ENCODE measurements at places on chromosomes 16 and 17.

- DNase-seq = no peak
Observed at GRCh38 chr16:13168091-13168572, 266.7 kb downstream of the SHISA9 start.

GRCh38 chr16:22031483-22032083 is 23.7 kb downstream of the MOSMO start:
- DNase-seq = no peak

DNA sequence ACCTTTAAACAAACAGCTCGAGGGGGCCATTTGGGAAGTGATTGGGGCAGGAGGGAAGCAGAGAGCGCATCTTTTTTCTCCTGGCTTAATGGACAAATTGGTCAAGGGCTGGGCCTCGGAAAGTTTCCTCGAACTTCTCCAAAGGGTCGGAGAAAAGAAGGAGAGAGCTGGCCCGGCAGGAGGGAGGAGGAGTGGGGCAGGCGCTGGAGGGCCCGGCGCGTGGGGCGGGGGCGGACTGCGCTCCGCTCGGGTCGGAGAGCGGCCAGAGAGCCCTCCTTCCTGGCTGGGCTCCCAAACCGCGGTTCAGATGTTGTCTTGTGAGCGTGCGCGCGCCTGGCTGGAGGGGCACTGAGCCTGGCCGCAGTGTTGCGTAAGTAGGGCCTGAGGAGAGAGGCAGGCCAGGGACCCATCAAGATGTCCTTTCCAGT is 1.2 kb downstream of the MMP2 start:
- DNase-seq = peak; percentile 97

DNA sequence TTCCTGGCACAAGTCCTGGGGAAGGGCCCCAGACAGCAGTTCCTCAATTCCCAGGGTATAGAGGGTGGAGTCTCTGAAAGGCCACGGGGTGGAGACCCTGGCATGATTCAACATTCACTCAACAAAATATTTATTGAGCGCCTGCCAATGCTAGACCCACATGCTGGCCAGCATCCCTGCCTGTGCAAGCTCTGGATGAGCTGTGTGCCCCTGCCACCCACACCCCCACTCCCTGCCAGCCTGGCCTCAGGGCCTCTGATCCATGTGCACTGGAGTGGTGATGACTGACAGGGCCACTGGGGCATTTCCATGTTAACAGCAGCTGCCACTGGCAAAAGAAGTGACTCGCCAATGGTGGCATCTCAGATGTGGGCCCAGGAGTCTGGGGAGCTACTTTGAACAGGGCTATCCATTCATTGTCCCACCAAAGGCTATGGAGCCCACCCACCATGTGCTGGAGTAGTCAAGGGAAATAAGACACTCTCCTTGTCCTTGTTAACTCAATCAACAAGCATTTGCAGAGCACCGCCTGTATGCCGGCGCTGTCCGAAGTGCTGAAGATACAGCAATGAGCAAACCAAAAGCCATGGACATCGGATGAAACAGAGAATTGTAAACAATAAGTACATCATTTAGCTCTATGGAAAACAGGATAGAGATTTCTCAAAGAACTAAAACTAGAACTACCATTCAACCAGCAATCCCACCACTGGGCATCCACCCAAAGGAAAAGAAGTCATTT is 3.0 kb upstream of the PRSS22 start:
- DNase-seq = no peak

GRCh38 chr16:11354733-11355574 is 9.7 kb downstream of the RMI2 start:
- peak; percentile 93 for DNase-seq

GRCh38 chr17:29698019-29698777 is 75.5 kb upstream of the CORO6 start:
- no peak for DNase-seq

- DNase-seq = no peak
Observed at GRCh38 chr17:75517297-75517865, 1.1 kb downstream of the TSEN54 start.

- DNase-seq = no peak
Observed at GRCh38 chr16:57403965-57404817, at the start of gene CCL17. CCL17 (plus strand) TSS chr16:57404767; CDS start chr16:57413933, 9,166 bp downstream.

- no peak for DNase-seq
Observed at GRCh38 chr17:1551741-1552140, 10.9 kb downstream of the PITPNA start.

DNA sequence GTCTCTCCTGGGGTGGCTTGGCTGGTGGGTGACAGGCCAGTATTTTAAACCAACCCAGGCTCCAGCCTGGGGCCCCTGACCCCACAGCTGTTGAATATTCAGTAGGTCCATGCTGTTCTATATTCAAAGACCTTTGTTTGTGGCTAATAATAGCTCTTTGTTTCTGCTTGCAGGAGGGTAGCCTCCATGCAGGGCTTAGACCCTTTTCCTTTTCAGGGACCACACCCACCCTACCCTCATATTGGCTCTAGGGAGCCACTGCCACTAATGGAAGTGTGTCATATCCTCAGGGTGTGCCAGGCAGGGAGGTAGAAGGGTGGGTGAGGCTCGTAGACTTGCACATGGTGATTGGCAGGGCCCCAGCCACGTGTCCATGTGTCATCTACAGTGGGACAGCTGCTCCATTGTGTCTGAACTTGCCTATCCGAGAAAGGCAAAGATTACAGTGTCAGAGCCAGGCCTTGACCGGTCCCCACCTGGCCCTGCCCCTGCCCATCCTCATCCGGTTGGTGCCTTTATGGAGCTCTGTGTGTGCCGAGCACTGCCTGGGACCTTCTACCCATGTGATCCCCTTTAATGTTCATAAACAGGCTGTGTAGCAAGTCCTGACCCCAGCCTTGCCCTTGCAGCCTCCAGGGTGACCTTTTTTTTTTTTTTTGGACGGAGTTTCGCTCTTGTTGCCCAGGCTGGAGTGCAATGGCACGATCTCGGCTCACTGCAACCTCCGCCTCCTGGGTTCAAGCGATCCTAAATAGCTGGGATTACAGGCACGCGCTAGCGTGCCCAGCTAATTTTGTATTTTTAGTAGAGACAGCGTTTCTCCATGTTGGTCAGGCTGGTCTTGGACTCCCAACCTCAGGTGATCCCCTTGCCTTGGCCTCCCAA is 22.1 kb downstream of the TMC7 start:
- DNase-seq = no peak

- DNase-seq = no peak
Observed at GRCh38 chr16:77955127-77955526, 67.2 kb upstream of the CLEC3A start.

DNA sequence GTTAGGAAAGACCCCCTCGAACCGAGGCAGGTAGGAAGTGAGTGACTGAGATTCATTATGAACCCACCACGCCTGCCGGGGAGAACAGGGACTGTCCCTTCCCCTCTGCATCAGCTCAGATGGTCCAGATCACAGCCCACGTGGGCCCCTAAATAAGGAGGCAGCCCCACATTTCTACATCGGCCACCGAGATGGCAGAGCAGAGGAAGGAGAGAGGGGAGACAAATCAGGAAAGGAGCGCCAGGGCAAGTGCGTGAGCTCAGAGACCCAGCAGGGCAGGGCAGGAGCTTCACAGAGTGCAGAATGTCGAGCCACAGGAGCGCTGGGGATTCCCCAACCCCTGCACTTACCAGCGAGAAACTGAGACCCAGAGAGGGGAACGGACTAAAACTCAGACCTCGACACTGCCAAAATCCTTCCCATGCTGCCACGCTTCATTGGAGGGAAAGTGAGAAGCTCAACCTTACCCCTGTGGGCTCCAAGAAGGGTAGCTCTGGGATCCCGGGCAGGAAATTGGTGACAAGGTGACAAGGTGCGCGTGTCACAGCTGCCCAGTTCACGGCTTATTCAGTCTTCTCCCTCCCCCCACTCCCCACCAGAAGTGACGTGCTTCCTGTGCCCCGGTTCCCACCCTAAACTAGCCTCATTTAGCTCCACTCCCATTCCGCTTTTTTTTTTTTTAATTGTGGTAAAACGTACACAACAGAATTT is at the start of gene ICAM2:
Gene ICAM2 (minus strand): TSS at position 578 of the 711 bp plus-strand sequence. CDS start 13,942 bp downstream, outside the sequence.
- no peak for DNase-seq

- no peak for DNase-seq
Observed at GRCh38 chr16:65697065-65697464, 575.2 kb upstream of the CDH11 start.

DNA sequence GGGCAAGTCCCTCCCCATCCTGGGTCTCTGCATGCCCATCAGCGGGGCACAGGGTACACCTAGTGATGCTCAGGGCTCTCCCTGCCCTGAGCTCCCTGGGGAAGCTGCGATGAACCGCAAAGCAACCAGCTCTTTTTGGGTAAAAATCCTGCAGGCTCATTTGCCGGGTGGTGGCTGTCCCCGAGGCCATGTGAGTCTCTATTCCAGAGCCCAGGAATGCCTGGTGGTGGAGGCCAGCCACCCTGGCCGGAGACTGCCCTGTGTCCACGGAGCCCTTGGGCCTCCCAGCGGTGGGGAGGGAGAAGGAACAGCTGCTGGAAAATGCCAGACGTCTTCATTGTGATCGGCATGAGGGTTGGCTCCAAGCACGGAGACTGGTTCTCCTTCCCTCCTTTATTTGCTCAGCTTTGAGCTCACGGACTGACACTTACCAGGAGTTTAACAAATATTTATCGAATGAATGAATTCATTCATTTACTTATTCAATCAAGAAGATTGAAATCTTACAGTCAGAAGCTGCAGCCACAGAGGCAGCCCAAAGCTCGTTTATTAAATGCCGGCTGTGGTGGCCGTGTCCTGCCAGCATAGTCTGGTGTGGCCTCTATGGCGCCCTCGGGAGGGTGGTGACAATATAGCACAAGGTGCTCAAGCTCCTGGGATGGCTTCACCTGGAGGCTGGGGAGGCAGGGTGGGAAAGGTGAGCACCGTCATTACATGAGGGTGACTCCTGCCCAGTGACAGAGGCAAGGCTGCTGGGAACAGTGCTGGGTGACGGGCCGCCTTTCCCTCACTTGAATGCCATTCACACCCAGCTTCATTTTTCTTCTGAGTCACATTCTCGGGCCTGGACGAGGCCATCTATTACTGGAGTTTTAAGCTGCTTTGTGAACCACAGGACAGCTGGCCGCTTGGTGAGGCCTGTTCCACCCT is 31.1 kb upstream of the JPH3 start:
- peak; percentile 67 for DNase-seq

DNA sequence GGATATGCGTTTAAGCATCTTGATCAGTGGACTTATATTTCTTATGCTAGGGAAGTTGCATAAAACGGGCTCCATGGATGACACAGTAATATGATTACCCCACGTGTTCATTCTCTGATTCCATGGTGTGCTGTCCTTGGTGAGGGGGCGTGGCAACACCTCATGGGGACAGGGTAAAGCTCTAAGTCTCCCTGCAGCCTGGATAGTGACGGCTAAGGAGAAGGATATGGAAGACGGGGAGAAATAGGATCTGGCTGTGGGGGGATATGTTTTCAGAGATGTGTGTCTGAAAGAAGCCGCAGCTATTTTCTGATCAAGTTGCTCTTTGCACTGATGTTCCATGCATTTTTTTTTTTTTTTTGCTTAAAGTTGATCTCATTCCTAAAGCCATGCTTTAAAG is 84.3 kb downstream of the MARCHF10 start:
- no peak for DNase-seq

- no peak for DNase-seq
Observed at GRCh38 chr16:66713076-66713475, 16.5 kb upstream of the CMTM4 start.

DNA sequence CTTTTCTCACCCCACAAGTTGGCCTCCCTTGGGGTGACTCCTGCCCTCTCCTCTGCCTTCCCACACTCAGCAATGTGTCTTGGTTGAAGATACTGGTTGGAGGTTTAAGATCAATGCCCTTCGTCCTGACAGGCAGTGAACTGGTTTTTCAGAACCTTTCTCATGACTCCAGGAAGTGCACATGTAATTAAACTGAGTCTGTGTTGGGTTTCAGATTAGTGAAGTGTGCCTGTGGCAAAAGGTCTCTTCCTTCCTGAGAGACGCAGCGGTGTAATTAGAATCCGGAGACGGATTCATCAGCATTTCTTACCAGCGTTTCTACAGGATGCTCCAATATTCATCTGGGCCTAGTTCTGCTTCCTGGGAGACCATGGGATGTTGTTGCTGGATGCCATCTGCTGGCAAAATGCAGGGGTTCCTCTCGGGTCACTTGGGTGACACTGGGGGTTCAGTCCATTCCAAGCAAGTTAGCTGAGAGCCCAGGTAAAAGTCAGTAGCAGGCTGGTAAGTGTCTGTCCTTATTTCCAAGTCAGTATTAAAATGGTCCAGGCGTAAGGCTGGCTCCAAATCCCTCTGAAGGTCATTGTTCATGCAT is 233.3 kb downstream of the XYLT1 start:
- DNase-seq = no peak

DNA sequence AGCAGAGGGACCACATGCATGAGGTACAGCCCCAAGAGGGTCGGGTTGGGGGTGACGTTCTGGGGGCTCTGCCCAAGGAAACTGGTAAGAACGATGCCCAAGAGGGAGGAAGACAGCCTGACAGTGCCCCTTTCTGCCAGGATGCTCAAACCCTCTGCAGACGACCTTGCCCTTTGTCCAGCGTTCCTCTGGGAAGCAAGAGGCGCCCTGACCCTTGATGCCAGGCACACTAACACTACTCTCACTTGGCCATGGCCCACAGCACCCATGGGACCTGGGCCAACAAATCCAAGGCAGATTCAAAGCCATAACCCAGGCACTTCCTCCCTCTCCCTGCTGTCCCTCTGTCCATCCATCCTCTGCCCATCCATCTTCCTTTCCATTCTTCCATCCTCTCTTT is 20.4 kb downstream of the TK2 start:
- no peak for DNase-seq
